ENCODE measurements at places on chromosomes 3 and 15.

GRCh38 chr15:70447928-70448698 lies 315.2 kb downstream of the UACA start:
- DNase-seq: peak; percentile 23

DNA sequence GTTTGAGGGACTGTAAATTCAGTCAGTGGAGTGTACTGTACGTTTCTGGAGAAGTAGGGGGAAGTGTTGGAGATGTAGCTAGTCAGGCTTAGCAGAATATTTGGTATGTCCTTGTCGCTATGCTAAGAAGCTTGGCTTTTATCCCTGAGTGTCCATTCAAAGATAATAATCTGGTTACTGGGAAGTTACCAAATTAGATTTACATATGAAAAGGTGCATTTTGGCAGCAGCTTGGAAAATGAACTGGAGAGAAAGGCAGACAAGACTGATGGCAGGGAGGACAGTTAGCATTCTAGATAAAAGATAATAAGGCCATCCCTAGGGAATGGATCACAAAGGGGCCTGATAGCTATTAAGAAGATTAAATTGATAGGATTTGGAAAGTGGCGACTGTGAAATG lies 58.7 kb downstream of the P2RY1 start:
- no peak for DNase-seq

GRCh38 chr15:92159906-92160841 lies 233.5 kb upstream of the ST8SIA2 start:
- DNase-seq: no peak

DNA sequence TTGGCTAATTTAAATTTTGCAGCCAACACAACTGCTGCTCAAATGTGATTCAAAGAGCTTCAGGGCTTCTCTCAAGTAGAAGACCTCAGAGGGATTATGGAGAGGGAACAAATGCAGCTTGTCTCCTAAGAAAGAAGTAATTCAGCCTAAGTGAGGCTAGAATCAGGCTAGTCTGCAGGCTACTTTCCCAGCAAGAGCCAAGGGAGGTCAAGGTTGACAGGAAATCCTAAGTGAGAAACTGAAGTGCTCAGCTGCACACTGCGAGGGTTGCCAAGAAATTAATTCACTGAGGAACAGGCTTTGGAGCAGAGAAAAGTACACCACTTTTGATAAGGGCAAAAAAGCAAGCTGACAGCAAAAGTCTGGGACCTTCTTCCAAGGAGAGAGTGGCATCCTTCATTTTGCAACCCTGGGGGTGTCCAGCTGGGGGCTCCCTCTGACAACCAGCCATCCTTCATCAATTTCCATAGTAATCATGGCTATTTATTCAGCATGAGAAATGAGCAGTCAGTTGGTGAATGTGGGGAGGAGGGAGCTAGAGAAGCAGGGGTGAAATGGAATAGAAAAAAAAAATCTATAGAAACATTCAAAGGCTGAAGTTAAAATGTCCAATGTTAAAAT lies 646.4 kb upstream of the ADAMTS9 start:
- peak; percentile 73 for DNase-seq

GRCh38 chr3:69292185-69292584 lies 93.7 kb downstream of the FRMD4B start:
- no peak for DNase-seq

GRCh38 chr3:191637611-191638010 lies 176.6 kb downstream of the PYDC2 start:
- no peak for DNase-seq

DNA sequence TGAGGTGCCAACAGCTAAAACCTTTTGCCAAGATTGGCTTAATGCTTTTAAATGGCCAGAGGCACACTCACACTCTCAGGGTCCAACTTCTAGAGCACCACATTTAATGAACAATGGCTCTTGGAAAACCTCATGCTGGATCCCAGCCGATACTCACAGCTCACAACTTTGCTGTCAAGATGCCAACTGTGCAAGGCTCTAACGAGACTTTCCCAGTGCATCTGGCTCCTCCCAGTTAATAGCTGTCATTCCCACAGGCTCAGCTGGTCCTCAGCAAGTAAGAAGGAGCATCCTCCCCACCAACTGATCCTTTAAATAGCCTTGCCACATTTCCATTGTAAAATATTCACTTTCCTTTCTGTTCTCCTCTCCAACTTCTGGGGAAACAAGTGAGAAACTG lies 20.3 kb upstream of the FRMD4B start:
- DNase-seq: peak; percentile 52

DNA sequence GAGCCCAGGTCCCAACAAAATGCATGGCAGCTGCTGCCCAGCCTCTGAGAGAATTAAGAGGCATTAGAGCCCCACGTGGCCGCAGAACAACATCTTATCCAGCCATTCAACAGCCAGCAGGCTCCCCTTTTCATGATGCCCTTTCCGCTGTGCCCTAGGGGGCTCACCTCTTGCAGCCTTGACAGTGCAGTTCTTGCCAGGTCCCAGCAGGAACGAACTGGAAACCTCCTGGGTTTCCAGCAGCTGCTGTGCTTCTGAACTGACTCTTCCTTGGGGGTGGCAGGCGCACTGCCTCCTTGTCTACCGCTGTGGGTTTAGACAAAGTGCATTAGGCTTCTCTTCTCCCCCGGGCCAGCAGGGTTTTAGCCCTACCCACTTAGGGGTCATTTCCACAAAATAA lies 85.2 kb downstream of the FAM174B start:
- no peak for DNase-seq
